ENCODE measurements at places on chromosomes 1 and 21.

- DNase-seq, result no peak
Measured at GRCh38 chr1:206464456-206464964, 5.8 kb upstream of the IKBKE start.

GRCh38 chr1:208410409-208410808 lies 166.2 kb upstream of the PLXNA2 start:
- DNase-seq, result no peak

DNA sequence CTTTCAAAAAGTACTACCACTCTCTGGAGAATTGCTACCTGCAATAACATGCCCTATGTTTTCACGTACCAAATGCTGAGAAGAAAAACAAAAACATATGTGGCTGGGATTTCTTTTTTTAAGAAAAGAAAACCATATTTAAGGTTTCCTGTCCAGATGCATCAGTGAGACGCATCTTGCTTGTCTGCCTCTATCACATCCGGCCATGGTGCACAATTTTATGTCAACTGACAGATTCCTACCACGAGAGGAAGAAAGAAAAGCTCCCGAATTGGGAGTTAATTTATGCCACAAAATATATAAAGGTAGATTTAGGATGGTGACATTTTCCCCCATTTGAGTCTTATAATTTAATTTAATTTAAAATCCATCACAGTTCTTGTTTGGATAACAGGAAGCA lies 62.3 kb upstream of the COL24A1 start:
- DNase-seq, result no peak

- DNase-seq, result no peak
Measured at GRCh38 chr1:214640431-214641213, 37.6 kb downstream of the CENPF start.

- DNase-seq, result no peak
Measured at GRCh38 chr1:16719571-16720350, 20.6 kb upstream of the RNU1-4 start.

Measured in activated gamma-delta T cell (primary cell).